ENCODE measurements at places on chromosomes 13 and 19.

- no peak for DNase-seq
Observed at GRCh38 chr13:27559719-27560118, 60.6 kb downstream of the LNX2 start.

- no peak for DNase-seq
Observed at GRCh38 chr19:19176950-19177349, 6.9 kb upstream of the MEF2B start.

GRCh38 chr13:28753208-28753892, 34.6 kb upstream of the SLC46A3 start:
- DNase-seq: peak; percentile 93

- DNase-seq: no peak
Observed at GRCh38 chr13:44455769-44456168, 82.1 kb downstream of the SERP2 start.

DNA sequence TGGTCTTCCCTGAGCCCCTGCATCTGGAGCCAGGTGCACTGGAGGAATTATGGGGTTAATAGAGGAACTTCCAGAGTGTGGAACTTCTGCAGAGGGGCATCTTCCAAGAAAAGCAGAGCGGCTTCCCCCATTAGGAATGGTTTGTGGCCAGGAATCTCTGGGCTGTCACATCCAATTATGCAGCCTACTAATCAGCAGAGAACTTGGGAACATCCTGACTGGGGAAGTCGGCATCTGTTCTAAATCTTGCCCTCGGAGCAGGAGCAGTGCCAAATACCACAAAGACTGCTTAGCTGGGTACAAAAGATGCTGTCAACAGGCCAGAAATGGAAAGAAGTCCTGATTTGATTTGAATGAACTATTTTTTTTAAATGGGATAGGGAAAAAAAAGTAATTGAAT, 435.1 kb downstream of the ZNF536 start:
- no peak for DNase-seq

- DNase-seq: no peak
Observed at GRCh38 chr19:38503077-38503410, 69.6 kb downstream of the RYR1 start.

DNA sequence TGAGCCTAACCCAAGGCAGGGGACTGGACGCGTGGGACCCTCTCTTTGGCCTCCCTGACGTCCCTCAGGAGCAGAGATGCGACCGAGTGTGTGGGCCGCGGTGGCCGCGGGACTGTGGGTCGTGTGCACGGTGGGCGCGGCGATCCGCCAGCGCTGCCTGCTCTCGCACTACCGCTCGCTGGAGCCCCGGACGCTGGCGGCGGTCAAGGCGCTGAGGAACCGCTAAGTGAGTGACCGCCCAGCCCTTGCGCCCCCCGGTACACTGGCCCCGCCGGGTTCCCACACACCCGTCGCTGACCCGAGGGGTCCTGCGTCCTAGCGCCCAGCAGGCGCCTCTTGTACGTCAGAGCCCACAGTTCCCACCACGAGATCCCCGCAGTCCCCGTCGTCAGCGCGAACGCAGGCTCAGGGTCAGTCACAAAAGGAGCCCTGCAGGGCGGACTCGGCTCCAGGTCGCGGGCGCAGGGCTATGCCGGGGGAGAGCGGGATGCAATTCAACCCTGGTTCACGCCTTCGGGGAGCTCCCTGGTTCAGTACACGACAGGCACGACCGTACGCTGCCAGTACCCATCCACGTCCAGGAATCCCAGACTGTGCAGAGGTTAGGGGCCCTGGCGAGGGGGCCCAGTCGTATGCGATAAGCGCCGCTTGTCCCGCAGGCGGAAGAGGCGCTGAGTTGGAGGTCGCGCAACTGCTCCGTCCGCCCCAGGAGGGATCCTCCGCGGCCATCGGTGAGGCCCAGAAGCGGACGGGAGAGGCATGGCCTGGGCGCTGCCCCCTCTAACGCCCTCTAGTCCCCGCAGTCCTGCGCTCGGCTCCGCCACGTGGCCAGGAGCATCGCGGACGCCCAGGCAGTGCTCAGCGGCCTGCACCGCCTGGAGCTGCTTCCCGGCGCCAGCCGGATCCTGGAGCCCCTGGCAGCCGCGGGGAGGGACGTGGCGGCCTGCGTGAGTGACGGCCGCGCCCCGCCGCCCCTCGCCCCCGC, 3.6 kb upstream of the IFNL2 start:
- DNase-seq: no peak

- DNase-seq: no peak
Observed at GRCh38 chr13:76719955-76720354, 166.2 kb downstream of the KCTD12 start.

DNA sequence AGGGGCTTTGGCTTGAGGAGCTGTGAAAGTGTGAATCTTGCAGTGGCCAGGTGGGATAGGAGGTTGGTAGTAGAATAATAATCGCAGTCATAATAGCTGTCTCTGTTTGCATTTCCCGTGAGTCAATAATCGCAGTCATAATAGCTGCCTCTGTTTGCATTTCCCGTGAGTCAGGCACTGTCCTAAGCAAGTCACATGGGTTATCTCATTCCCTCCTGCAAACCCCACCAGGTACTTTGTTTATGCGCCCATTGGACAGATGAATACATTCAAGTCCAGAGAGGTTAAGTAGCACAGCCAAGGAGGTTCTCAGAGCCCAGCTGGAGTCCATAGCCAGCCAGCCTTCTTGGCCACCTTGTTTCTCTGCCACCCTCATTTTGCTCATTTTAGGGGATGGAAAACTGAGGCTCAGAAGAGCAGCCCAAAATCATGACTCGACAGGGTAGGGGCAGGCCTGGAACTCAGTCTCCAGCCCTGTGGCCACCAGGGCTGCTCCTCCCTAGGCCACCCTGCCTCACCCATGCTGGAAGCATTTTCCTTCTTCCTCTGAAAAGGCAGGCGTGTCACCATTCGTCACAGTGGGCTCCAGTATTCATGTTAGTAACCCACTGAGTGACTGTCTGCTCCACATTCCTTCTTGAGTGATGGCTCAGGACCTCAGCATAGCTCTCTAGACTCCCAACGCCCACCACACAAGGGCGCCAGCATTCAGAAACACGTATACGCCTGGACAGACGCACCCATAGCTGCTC, 206.2 kb downstream of the URI1 start:
- no peak for DNase-seq

GRCh38 chr19:10812902-10813404, 23.1 kb downstream of the TMED1 start:
- DNase-seq: peak; percentile 96

DNA sequence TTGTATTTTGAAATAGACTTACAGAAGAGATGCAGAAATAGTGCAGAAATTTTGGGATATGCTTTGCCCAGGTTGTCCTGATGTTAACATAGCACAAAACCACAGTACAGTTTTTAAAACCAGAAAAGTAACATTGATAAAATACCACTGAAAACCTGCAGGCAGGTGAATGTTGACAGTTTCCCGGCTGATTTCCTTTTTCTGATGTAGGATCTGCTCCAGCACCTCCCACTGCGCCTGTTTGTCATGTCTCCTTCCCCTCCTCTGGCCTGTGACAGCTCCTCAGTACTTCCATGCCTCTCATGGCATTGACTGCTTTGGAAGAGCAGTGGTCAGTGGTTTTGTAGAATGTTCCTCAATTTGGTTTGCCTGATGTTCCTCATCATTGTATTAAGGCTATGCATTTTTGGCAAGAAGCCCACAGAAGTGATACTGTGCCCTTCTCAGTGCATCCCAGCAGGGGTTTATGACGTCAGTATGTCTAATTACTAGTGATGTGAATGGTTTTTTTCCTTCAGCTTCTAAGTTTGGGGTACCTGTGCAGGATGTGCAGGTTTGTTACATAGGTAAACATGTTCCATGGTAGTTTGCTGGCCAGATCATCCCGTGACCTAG, 31.0 kb downstream of the TDRD12 start:
- DNase-seq: peak; percentile 6

GRCh38 chr19:39797083-39797482, 18.4 kb downstream of the LEUTX start:
- DNase-seq: no peak

DNA sequence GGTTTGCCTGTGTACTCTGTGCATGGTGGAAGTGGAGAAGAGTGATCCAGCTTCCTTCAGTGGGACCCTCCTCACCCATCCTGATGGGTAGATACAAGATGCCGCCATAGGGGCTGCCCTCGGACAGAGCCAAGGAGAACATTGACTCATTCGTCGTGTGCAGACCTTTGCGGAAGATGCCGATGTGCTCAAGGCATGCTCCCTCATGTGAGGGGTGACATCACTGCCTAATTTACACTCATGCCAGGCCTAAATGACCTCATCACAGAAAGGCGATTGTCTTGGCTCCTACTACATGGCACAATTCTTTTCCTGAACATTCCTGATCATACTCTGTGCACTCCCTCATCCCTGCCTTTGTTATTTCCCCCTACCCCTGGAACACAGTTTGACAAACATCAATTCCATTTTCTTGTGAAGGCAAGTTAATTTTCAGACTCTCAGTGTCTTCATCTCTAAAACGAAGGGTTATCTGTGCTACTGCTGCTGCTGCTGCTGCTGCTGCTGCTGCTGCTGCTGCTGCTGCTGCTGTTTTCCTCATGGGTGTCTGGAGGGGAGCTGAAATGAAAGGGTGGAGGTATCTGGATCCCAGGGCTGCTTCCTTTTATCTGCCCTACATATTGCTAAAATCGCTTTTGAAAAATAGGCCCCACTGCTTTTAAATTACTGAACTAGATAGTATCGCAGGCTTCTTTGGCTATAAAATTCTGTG, 146.5 kb upstream of the ARGLU1 start:
- no peak for DNase-seq

DNA sequence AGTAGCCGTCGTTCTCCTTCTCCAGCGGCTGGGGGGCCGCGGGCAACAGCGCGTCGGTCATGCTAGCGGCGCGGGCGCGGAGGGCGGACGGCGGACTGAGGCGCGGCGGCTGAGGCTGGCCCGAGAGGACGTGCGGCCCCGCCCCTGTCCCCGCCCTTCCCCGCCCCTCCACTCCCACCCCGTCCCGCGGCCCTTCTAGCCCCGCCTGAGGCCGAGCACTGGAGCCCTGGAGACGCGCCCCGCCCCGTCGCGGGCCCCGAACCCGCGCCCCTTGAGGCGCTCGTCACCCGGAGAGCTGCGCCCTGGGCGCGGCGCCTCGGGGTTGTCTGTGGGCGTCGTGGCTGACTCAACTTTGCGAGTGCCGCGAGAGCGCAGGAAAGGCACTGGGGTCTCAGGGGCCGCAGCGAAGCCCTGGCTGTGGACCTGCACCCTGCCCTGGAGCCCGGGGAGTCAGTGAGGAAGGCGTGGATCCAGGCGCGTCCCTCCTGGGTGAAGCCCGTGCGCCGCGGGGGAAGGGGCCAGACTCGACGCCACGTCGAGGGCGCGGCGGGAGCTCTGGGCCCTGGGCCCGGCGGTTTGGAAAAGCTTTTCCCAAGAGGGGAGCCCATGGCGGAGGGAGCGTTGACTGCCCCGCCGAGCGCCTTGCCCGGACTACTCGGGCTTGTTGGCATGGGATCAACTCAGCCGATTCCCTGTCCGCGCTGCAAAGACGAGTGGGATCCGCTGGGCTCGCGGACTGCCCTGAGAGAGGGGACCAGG, at the start of gene RHPN2:
RHPN2 (minus strand) TSS at position 97 of the 759 bp plus-strand sequence; CDS start at position 61, 36 bp downstream.
- peak; percentile 63 for DNase-seq

DNA sequence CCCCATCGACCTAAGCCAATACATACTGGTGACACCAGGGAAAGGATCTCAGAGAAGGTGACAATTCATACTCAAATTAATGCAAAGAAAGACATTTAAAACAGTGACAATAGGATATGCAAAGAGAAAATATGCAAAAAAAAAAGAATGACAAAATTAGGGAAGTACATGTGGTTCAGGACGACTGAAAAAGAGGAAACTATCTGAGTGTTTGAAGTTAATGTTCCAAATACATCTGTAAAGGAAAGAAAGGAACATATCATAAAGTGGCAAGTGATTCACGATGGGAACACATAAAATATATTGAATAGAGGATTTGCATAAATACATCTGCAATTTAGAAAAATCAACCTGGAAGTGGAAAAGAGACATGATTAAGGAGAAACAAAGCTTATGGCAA, 441.4 kb downstream of the SLITRK5 start:
- no peak for DNase-seq

- DNase-seq: no peak
Observed at GRCh38 chr13:22596171-22596863, 584.5 kb upstream of the SGCG start.

DNA sequence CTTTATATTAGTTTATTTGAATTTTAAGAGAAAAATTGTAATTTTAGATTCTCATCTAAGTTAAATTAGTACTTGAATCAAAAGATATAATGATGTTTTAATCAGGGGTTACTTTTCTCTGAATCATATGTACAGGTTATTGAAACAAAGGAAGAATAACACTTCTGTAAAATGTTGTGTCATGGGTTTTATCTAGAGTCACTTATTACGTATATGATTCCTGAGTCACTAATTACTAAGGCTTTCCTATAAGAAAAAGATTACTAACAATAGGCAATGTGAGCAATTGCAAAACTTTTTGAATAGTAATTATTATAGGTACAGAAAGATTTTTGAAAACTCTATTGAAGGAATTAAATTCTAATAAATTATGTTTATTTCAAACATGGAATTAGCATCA, 99.2 kb upstream of the KLF5 start:
- DNase-seq: peak; percentile 17

DNA sequence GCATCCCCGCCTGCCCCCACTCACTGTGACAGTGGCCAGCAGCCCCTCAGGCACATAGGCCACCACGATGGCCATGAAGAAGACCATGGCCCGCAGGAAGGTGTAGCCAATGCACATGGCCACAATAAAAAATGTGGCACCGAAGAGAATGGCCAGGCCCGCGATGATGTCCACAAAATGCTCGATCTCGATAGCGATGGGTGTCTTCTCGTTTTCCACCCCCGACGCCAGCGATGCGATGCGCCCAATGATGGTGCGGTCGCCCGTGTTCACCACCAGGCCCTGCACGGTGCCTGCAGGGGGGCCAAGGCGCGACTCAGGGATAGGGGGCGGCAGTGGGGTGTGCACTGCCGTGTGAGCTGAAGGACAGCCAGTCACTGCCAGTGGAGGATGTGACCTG, 3.7 kb downstream of the ATP4A start:
- no peak for DNase-seq

DNA sequence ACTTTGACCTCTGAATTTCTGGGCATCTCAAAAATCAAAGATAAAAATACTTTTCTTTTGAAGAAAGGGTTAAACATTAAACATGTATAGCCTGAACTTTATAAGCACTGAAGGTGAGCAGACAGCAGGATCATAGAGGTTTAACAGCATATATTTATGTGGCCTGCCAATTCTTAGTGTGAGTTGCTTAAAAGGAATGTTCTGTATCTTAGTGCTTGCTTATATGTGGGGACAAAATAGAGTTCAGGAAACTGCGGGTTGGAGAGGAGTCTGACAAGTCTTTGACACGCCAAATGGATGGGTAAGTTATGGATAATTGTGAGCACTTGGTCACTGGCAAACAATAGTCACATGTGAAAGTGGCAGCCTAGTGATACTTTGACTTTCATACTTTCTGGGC, 1419.4 kb upstream of the SPRY2 start:
- DNase-seq: peak; percentile 12

DNA sequence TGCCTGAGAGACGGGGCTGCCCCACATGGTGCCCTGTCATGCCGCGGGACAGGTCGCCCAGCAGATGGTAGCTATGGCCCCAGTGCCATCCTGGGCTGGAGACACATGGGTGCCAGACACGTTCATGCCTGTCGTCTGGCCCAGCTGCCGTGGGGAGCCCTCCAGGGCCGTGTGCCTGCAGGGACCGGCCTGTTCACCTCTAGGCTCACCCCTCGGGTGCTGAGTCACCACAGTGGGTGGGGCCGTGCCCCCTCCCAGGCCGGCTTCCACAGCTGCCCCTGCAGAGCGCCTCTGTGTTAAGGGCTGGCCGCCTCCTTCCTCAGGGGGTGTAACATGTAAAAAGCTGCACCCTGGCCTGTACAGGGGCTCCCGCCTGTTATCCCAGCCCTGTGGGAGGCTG, 36.1 kb downstream of the CSNK1G2 start:
- no peak for DNase-seq
